HCT116 (cell line): ENCODE measurements at places on chromosomes 2 and 18. TPM values are rescaled to one million over a fixed set of nuclear protein-coding genes. Genes with fewer than 3 reads are reported as not detected.

DNA sequence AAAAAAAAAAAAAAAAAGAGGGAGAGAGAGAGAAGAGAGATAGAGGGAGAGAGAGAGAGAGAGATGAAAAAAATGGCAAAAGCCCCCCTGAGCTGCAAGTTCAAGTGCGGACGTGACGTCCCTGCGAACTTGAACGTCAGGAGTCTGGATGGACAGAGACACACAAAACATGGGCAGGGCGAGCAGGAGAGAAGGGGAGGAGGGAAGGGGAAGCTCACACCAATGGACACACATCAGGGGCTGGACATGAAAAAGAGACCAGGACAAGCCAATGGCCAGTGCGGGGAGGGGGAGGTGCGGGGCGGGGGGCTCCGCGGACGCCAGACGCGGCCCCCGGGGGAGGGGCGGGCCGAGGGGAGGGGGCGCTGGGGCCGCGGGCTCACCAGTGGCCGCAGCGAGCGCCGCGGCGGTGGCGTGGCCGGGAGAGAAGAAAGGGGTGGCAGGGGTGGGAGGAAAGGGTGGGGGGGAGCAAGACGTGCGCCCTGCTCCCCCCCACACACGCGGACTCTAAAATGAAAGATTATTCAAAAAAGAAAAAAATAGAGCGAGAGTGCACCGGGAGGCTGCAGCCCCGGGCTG is at the start of gene BCL11A:
TSS of gene BCL11A (minus strand) at position 160 of the 579 bp plus-strand sequence. CDS start 384 bp downstream, outside the sequence.
- peaks cover 58% of the 10 kb centered on the region for H3K27me3 ChIP-seq
- no peak within 1 kb of the TSS for H3K27ac ChIP-seq
- peak within 1 kb of the TSS; percentile 57 for H3K4me3 ChIP-seq

GRCh38 chr2:173087214-173087581 is 11.6 kb downstream of the MAP3K20 start:
- no peak overlapping the region for H3K27ac ChIP-seq
- DNase-seq, result no peak
- H3K4me3 ChIP-seq, result no peak overlapping the region
- no peaks in the 10 kb centered on the region for H3K4me1 ChIP-seq
- no peaks in the 10 kb centered on the region for H3K36me3 ChIP-seq

DNA sequence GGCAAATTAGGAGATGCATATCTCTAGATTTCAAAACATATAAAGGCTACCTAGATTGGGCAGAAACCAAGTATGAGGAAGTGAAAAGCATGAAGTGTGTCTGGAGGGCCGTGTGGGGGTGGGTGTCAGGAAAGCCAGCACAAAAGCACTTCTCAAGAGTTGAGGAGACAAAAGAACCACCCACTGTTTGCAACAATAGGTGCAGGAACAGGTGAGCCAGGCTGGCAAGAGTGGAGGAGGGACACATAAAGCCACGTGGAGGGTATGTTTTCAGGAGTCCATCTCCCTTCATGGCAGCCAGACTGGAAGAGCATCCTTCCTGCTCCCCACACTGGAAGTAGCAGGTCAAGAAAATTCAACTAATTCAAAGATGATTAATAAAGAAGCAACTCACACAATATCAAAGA is 96.4 kb downstream of the CERS6 start:
- no peak overlapping the region for H3K4me3 ChIP-seq
- DNase-seq, result no peak
- no peaks in the 10 kb centered on the region for H3K36me3 ChIP-seq
- no peaks in the 10 kb centered on the region for H3K4me1 ChIP-seq
- H3K27ac ChIP-seq, result no peak overlapping the region

DNA sequence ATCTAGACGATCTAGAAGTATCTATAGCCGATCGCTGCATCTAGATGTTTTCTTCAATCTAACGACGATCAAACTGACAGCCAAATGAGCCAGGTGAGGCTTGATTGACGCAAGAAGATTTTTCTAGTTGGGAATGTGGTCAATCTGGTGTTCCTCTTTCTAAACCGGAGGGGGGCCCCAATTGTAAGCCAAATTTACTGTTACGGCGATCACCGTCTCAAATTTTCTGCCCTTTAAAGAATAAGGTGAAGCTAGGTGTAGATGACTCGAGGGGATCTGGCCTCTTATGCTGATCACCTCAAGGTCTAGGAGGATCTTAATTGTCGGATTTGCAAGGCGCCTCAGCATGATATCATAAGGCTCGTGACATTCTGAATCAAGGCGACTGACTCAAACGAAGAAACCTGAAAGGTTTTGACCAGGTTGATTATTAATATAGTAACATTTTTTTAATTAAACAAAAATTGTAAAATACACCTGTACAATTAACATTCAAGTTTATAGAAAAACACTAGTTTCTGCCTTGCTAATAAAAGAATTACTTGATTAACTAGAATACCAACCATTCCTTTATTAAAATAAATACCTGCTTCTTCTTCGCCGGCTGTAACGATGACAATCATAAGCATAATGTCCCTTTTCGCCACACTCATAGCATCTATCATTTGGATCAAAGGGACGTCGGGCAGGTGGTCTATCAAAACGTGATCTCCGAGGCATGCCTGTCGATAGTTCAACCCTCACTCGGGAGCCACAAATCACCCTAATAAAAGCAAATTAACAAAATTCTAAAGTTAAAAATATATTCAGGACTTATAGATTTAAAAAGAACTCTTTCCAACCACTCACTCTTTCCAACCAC is 2.0 kb downstream of the SRSF7 start:
- no peaks in the 10 kb centered on the region for H3K27me3 ChIP-seq
- H3K4me3 ChIP-seq, result peak overlapping the region; percentile 100
- H3K36me3 ChIP-seq, result peaks cover 65% of the 10 kb centered on the region
- H3K4me1 ChIP-seq, result peaks cover 9% of the 10 kb centered on the region
- no peak overlapping the region; the same call in 1 of the 2 replicates for H3K27ac ChIP-seq

DNA sequence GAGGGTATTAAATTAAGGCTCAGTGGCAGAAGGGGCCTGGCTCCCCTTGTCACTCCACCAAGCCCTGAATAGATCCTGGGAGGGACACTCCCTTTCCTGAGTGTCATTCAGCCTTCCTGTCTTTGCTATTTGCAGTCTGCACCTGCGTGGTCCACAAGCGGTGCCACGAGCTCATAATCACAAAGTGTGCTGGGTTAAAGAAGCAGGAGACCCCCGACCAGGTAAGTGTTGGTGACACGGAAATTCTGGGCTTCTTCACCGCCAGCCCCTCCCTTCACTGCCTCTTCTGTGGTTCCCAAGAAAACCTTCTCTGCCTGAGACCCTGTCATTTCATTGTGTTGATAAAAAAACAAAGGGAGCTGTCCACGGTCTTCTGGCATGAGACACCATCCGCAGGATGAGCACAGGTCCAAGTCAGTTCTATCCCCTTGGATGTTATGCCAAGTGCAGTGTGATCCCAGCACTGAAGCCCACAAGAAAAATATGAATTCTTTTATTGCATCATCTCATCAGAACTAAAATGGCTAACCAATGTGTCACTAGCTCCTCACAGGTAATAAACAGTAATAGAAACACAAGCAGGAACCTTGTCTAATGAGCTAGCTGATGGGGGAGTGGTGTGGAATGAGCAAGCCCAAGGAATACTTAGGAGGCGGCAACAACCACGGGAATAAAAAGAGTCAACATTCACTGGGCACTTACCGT is 316.9 kb upstream of the EPAS1 start:
- H3K4me1 ChIP-seq, result no peaks in the 10 kb centered on the region
- no peak overlapping the region for H3K27ac ChIP-seq
- no peaks in the 10 kb centered on the region for H3K36me3 ChIP-seq
- no peak overlapping the region for H3K4me3 ChIP-seq
- H3K27me3 ChIP-seq, result no peaks in the 10 kb centered on the region

GRCh38 chr2:152334701-152335015 is 316 bp upstream of the FMNL2 start:
- peak overlapping the region; percentile 63 for H3K4me3 ChIP-seq
- H3K4me1 ChIP-seq, result peaks cover 17% of the 10 kb centered on the region
- no peaks in the 10 kb centered on the region for H3K36me3 ChIP-seq
- DNase-seq, result no peak

Gene ANKMY1
- total RNA-seq, result 28.3 TPM

Gene MC4R
- total RNA-seq, result not detected

GRCh38 chr2:137525132-137525531 is 439.1 kb upstream of the HNMT start:
- H3K27ac ChIP-seq, result no peak overlapping the region
- no peak for DNase-seq
- H3K27me3 ChIP-seq, result no peaks in the 10 kb centered on the region
- H3K36me3 ChIP-seq, result no peaks in the 10 kb centered on the region
- H3K4me1 ChIP-seq, result no peaks in the 10 kb centered on the region

GRCh38 chr2:219073413-219074129 is 12.8 kb upstream of the IHH start:
- H3K4me3 ChIP-seq, result no peak overlapping the region
- H3K4me1 ChIP-seq, result no peaks in the 10 kb centered on the region

Gene GPR39
- 5.1 TPM for total RNA-seq

GRCh38 chr18:67913040-67913439 is 396.5 kb upstream of the DSEL start:
- H3K27me3 ChIP-seq, result no peaks in the 10 kb centered on the region
- no peaks in the 10 kb centered on the region for H3K4me1 ChIP-seq
- DNase-seq, result no peak
- no peak overlapping the region for H3K4me3 ChIP-seq
- H3K36me3 ChIP-seq, result no peaks in the 10 kb centered on the region

DNA sequence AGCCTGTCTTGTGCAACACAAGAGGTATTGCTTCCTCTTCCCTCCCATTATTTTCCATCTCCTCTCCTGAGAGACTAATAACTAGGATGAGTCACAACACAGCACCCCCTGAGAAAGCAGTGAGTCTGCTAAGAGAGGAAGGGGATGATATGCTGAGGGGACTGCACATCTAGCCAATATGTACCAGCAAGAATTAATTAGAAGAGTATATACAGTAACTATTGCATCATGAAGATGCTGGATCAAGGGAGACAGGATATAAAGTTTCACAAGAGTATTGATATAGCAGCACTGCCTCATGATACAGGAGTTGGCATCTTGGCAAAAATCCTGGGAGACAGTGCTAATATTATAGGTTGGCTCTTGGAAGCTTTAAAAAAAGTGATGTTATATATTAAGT is 289.9 kb upstream of the RBMS1 start:
- no peaks in the 10 kb centered on the region for H3K4me1 ChIP-seq
- DNase-seq, result no peak
- H3K27ac ChIP-seq, result no peak overlapping the region
- no peaks in the 10 kb centered on the region for H3K36me3 ChIP-seq
- no peak overlapping the region for H3K4me3 ChIP-seq
- no peaks in the 10 kb centered on the region for H3K27me3 ChIP-seq

DNA sequence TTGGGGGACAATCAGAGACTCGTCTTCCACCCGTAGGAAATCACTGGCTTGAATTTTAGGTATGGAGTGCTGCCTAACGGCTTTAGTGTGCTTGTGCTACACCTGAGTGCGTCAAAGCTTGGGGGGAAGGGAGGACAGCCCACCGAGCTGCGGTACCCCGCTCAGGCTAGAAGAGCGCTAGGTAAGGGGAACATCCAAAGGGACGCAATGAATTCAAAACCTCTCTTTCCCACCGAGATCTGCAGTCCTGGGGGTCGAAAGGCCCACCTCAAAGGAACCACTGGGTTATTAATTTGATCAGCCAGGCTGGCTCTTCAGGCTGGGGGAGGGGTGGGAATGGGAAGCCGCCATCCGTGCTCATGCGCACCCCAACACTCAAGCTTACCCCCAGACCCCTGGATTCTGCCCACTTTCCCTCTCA is 2.7 kb downstream of the EPHA4 start:
- H3K36me3 ChIP-seq, result no peaks in the 10 kb centered on the region
- no peak for DNase-seq
- no peak overlapping the region for H3K4me3 ChIP-seq

- H3K4me1 ChIP-seq, result peaks cover 15% of the 10 kb centered on the region
- no peaks in the 10 kb centered on the region for H3K27me3 ChIP-seq
- no peak for DNase-seq
These were observed 55.3 kb downstream of the DTNB start for GRCh38 chr2:25617948-25618646.

Gene ANKAR
- 0.84 TPM for total RNA-seq

DNA sequence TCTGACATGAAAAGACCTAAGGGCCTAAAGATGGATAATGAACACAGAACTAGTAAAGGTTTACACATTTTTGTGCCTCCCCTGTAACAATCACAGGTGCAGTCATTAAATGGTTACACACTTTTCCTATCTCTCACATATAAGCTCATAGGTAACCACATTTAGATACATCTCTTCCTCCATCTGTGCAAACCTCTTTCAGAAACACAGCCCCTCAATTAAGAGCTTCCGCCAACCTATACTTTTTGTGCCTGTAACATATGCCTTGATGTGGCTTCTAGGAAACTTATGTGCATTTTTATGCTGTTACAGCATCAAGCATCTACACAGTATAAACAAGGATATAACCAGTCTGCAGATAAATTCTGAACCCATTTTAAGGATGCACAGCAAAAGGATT is 643.3 kb downstream of the BCL11A start:
- no peaks in the 10 kb centered on the region for H3K27me3 ChIP-seq
- no peak overlapping the region for H3K4me3 ChIP-seq
- no peak overlapping the region for H3K27ac ChIP-seq
- H3K4me1 ChIP-seq, result no peaks in the 10 kb centered on the region
- no peak for DNase-seq

Gene UBE2E3
- total RNA-seq, result 64.2 TPM

DNA sequence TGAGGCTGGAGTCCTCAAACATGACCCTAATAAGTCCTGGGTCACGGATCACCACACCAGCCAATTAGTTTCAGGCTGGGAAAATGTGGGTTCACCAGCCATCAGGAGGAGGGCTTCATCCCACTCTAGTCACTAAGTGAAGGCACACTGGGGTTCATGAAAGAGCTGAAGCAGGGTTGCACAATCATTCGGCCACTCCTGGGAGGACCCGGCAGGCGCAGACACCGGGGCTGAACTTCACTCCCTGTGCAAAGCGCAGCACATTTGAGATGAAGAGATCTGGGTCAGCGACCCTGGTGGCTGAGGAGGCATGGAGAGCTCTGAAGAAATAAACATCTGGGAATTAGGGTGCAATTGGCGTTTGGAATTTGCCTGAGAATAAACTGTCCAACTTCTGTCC is 684.4 kb upstream of the SALL3 start:
- H3K36me3 ChIP-seq, result no peaks in the 10 kb centered on the region
- no peak overlapping the region for H3K4me3 ChIP-seq
- no peaks in the 10 kb centered on the region for H3K27me3 ChIP-seq
- no peaks in the 10 kb centered on the region for H3K4me1 ChIP-seq
- DNase-seq, result no peak
- H3K27ac ChIP-seq, result no peak overlapping the region

GRCh38 chr18:26863122-26863879 is 2.2 kb downstream of the AQP4 start:
- no peak overlapping the region for H3K4me3 ChIP-seq
- H3K27ac ChIP-seq, result no peak overlapping the region
- H3K4me1 ChIP-seq, result no peaks in the 10 kb centered on the region
- H3K36me3 ChIP-seq, result no peaks in the 10 kb centered on the region

Gene ERICH2
- 2.4 TPM for total RNA-seq

GRCh38 chr18:79887181-79888000 is 64.1 kb downstream of the SLC66A2 start:
- no peak overlapping the region for H3K27ac ChIP-seq
- no peaks in the 10 kb centered on the region for H3K27me3 ChIP-seq
- no peak for DNase-seq
- H3K4me3 ChIP-seq, result no peak overlapping the region
- no peaks in the 10 kb centered on the region for H3K4me1 ChIP-seq
- H3K36me3 ChIP-seq, result no peaks in the 10 kb centered on the region

Gene STAT4
- 2.0 TPM for total RNA-seq

Gene NIF3L1
- total RNA-seq, result 44.7 TPM

Gene STARD6
- not detected for total RNA-seq

Gene BARD1
- total RNA-seq, result 19.3 TPM

Gene RBM44
- total RNA-seq, result 0.54 TPM

GRCh38 chr2:78538322-78538721 is 487.2 kb upstream of the REG3G start:
- H3K36me3 ChIP-seq, result no peaks in the 10 kb centered on the region
- H3K27ac ChIP-seq, result no peak overlapping the region
- DNase-seq, result no peak
- no peaks in the 10 kb centered on the region for H3K4me1 ChIP-seq
- H3K4me3 ChIP-seq, result no peak overlapping the region
- H3K27me3 ChIP-seq, result no peaks in the 10 kb centered on the region
